Amygdala (tissue), 56 donors: ENCODE measurements at places on chromosomes 1 and 21.

- DNase-seq: no peak
Measured at GRCh38 chr1:51666478-51666877, 49.6 kb downstream of the OSBPL9 start.

GRCh38 chr1:96049759-96050409 lies 671.7 kb upstream of the PTBP2 start:
- DNase-seq: no peak

DNA sequence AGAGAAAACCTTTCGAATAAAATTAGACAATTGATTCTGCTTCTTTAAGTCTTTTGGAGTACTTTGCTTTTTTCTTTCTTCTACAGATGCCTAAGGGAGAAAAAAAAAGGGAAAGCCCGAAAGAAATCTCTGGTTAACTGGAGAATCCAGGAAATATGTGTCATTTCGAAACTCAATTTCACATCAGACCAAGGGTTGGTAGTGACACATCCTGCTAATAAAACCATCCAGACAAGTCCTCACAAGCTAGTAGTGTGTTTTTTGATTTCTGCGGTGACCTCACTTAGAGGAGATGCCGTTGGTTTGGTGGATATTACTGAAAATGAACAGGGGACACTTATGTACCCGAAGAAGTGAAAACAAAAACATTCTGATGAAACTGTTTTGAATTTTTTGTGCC lies 726.5 kb upstream of the ADAMTS5 start:
- no peak for DNase-seq

DNA sequence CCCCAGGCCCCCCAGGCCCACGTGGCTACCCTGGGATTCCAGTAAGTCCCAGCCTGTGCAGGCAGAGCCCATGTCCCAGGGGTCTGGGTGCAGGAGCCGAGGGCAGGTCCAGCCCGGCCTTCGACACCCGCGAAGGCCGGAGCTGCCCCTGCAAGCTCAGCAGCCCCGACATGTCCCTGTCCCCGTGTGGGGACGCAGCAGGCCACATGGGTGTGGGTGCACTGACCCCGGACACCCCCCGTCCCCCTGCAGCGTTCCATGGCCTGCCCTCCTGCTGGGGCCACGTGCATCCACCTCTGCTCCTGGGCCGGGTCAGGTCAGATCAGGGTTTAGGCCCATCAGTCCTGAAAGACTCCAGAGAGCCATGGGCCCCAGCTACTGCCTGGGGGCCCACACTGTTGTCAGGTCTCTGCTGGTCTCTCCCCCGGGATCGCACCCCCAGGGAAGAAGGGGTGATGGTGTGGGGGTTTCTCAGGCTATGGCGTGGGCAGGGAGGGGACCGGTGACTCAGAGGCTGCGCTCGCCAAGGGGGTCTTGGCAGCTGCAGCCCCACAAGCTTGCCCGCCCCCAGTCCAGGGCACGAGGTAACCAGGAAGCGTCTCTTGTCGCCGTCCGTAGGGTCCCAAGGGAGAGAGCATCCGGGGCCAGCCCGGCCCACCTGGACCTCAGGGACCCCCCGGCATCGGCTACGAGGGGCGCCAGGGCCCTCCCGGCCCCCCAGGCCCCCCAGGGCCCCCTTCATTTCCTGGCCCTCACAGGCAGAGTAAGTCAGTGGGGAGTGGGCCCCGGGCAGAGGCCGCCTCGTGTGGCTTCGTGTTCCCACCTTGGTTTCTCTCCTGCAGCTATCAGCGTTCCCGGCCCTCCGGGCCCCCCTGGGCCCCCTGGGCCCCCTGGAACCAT lies 37.5 kb downstream of the SLC19A1 start:
- DNase-seq: no peak

- peak; percentile 28 for DNase-seq
Measured at GRCh38 chr1:149962039-149962647, 25.5 kb upstream of the MTMR11 start.

GRCh38 chr1:68128157-68128556 lies 77.7 kb upstream of the DIRAS3 start:
- DNase-seq: no peak
